Ovary (tissue), 10 donors: ENCODE measurements at places on chromosomes 12 and 14.

- DNase-seq: no peak
These were observed 203.6 kb upstream of the SOX5 start for GRCh38 chr12:24153079-24153478.

DNA sequence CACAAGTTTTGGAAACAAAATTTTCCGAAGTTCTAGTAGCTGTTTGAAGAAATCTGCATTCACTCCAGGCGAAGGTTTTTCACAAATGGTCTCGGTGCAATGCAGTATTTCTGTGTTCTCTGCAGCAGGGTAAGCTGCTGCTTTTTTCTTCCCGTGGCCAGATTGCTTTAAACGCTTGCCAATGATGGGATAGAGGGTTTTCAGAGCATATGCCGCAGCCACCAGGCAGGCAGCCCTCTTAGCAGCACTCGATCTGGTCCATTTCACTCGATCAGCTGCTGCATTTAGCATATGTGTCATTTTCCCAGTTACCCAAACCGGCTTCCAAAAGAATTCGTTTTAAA is 315 bp downstream of the ABCD2 start:
- no peak for DNase-seq

GRCh38 chr12:6376870-6377666 is 1.7 kb upstream of the SCNN1A start:
- DNase-seq: no peak

GRCh38 chr14:53954551-53955228 is 1.9 kb downstream of the BMP4 start:
- peak; percentile 50 for DNase-seq

DNA sequence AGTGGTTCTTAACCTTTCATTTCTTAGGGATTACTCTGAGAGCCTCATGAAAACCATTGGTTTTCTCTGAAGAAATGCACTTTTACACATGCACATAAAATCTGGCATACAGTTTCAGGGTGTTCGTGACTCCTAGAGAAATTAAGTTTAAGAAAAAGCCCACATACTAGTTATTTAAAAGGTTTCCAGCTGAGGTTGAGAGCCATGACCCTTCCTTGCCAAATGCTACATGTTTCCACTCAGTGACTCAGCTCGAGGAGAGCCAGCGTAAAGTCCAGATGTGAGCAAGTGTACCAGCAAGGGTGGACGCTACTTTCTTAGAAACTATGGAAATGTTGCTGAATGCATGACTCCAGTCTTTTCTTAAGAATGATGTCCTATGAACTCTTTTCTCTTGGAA is 42.7 kb upstream of the FLRT2 start:
- DNase-seq: no peak

DNA sequence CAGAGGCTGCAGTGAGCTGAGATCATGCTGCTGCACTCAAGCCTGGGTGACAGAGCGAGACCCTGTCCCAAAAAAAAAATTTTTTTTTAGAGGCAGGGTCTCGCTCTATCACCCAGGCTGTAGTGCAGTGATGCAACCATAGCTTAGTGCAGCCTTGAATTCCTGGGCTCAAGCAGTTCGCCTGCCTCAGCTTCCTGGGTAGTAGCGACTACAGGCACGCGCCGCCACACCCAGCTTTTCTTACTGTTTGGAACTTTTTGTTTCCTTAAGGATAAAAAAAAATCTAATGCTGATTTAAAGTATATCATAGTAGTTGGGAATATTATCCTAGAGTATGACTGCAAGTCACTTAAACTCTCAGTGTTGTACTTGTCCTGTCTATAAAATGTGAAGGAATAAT is 7.2 kb downstream of the TMEM19 start:
- no peak for DNase-seq

GRCh38 chr12:5708371-5708770 is 236.7 kb downstream of the ANO2 start:
- DNase-seq: no peak

DNA sequence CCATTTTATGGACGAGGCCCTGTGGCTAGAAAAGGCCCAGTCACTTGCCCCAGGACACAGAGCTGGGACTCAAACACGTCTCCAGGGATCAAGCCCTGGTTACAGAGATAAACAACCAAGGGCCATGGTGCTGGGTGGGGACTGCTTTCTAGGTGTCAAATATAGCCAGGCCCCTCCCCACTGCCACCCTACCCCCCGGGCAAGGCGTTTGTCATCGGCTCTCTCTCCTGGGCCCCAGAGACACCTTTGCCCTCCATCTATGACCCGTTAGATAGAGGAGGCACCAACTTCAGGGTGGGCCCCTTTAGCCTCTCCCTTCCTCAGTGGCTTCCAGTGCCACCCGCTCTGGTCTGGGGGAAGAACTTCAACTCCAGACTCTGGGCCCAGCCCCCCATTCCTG is 18.0 kb downstream of the LTBP2 start:
- no peak for DNase-seq

- DNase-seq: no peak
These were observed 600 bp downstream of the SYT10 start for GRCh38 chr12:33438851-33439586.

DNA sequence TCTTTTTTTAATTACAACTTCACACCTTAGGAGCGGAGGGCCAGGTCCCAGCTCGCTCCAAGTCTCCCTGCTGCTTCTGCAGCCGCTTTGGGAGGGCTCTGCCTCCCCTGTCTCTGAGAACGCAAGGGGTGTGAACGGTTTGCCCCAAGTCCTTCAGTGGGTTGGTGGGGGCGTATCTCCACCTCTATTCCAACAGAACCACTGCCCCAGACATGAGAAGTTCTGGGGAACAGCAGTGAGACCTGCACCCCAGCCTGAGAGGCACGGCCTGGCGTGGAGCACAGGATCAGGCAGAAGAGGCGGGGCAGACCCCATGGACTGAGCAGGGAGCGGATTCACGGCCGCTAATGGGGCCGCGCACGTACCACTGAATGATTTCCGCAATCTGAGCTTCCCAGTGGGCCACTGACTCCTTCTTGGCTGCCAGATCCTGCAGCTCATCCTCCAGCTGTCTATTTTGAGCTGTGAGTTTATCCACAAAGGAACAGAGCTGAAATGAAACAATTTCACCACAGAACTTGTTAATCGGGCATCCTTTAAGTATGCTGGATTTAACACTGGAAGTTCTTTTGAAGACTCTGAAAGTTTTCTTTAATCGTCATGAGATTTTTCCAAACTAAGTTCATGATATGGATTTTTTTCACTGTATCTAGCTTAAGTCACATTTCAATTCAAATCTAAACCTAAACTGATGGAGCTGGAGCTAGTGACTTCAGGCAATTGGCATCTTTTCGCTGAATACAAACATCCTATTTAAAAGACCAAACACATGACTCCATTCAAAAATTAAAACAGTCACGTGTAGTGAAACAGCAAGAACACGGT is 44.4 kb downstream of the AMN start:
- DNase-seq: no peak

- DNase-seq: peak; percentile 64
These were observed 1.2 kb downstream of the PELI2 start for GRCh38 chr14:56119201-56119981.
